ENCODE measurements at places on chromosomes 7 and 10. TPM values are rescaled to one million over a fixed set of nuclear protein-coding genes. Genes with fewer than 3 reads are reported as not detected.

DNA sequence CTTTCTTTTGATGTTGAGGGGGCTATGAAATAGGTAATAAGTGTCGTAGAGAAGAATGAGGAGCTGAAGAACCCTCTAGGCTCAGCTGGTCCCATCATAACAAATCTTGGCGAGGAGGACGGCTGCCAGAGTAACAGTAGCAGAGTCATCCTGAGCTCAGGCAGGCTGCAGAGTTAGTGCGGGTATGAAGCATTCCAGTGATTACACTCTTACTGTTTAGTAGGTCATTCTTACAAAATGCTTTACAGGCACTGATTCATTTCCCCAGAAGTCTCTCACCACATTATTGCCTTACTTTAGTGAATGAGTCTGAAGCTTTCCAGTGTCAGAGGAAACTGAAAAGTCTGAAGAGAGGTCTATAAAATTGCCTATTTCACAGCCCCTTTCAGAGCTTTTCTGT is 43.9 kb upstream of the GPR158 start:
- DNase-seq, result no peak

DNA sequence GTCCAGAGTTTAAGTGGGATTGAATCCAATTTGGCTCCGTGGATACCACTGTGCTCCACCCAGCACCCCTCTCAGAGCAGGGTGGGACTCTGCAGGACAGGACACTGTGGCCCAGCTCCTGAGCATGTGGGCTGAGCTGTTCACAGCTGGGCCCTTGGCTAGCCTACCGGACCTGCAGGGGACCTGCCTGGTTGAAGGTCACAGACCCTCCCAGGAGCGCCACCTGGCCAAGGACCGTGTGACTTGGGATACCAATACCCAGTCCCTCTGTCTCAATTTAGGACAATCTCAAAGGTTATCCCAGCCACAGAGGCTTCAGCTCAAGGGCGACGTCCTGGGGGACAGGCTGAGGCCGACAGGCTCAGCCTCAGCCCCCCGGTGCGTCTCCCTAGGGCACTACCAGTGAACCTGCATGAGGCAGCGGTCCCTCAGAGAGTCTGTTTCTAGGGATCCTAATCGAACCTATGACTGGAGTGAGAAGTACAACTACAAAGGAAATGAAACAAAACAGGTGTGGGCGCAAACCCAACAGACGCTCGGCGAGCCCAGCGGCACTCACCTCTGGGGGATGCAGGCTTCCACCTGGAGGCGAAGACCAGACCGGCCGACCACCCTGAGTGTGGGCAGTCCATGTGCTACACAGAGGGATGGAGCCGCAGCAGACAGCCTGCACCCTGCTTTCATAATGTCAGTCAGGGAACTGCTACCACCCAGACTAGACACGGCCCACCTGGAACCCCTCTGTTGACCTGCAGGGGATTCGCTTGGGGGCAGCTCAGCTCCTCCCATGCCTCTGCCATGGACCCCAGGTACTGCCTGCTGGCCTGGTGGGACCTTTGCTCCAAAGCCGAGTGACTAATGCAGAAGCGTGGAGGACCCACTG is 103.7 kb downstream of the PAXIP1 start:
- no peak for DNase-seq

DNA sequence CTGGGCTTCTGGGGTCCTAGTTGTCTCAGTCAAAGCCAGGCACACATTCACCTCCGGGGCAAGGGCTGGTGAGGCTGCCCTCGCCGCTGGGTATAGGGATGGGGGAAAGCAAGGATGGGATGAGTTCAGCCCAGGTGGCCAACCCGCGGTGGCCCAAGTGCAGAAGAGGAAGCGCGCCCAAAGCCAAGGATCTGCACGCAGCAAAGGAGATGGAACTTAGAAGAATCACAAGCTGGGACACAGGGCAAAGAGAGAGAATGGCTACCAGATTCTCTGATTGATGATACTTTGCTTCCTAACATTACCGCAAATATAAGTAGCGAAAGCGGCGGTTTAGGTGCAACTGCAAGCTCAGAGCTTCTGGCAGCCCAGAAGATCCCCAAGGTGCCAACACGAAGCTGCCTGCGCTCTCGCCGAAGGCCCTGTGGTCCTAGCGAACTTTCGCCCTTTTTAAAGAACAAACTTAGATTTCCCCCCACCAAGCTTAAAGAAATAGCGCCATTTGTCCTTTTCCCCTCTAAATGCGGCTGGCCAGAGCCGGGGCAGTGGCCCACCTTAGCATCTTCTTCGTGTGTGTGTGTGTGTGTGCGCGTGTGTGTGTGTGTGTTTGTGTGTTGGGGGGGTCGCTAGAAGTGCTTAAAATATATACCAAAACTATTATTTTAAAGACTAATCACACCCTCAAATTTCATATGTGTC is 927 bp upstream of the MKX start:
- no peak for DNase-seq

The SLC39A12 gene
- not detected for polyA plus RNA-seq

- DNase-seq, result no peak
Observed at GRCh38 chr10:6513476-6513875, 66.6 kb downstream of the PRKCQ start.

GRCh38 chr7:13822678-13823077 is 166.8 kb downstream of the ETV1 start:
- no peak for DNase-seq

DNA sequence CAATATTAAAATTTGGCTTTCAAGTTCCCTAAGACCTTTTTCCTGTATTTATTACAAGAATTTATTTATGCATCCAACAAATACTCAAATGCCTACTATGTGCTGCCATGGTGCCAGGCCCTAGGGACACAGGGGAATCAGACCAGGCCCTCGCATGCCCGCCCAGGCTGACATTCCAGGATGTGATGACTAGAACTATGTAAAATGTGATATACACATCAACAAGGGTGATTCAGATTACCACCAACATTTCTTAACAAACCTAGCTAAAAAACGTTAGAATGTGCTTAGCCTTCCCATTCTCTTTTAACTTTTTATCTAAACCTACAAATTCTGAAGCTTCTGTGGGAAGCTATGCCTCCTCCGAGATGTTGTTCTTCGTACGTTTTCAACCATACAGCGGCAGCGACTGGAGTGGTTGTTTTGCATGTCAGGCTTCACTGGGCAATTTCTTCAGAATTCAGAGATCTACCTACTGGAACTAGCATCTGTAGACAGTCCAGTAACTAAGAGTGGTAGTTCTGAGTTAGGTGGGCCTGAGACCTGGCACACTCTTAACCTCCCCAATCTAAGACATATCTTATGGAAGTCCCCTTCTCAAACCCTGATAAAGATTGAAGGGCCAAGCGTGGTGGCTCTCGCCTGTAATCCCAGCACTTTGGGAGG is 22.1 kb downstream of the GNA12 start:
- no peak for DNase-seq

DNA sequence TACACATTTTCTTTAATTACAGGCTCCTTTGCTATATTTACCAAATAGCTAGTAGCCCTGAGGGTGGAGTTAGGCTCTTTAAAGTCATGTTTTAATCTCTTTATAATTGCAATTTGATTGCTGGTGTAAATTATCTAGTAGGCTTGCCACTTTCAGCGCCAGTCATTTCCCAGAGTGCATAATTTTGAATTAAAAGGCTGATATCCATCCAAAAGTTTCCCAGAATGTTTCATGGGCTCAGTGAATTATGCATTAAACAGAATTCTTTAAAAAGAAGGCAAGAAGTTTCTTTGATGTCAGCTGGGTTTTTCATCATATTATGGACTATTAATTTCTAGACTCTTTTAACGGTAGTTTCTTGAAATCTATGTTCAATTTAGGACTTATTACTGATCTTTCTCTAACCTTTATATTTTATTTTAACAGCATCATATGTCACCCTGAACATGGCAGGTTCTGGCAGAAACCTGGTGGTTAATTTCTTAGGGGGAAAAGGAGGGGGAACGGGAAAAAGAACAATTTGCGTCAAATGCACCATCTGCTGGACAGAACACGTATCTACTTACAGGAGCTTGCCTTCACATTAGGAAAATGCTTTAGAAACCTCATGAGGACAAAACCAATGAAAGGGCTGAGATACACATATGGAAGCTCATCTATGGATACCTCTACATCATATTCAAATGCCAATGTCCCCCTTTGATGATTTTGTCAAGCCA is 171.1 kb downstream of the GRM3 start:
- DNase-seq, result peak; percentile 1

DNA sequence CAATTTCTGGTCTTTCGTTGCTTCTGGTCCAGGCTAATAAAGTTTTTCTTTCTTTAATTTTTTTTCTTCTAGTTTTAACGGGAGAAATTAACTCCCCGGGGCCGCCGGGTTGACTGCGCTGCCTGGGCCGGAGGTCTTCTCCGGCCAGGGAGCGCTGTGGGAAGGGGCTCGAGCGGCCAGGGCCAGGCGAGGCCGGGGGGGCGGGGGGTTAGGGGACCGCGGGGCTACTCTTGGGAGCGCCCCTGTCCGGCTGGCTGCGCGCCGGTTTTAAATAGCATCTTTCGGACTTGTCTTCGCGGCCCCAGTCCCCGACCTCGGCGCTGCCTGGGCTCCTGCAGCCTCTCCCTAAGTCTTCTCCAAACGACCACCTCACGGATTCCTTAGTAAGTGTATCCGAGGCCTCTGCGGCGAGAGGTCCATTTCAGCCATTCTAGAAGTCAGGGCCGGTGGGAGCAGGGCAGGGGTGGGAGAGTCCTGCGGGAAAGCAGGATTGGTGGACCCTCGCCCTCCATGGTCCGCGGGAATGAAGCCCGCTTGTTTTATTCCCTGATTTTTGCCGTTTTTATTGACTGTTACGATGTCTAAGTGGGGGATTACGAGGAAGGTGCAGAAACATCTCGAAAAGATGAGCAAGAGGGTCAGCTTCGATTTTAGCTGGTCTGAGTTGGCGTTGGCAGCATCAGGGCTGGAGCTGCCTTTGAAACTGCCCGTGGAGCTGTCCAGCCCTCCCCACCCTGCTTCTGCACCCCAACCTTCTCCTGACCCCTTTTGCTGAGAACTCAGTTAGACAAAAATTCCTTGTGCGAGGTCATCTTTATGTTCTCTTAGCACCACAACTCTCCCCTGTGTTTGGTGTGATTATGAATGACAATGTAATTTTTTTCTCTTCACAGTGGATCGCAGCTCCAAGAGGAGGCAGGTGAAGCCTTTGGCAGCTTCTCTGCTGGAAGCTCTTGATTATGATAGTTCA is 555 bp downstream of the PHF14 start:
- DNase-seq, result peak; percentile 4

DNA sequence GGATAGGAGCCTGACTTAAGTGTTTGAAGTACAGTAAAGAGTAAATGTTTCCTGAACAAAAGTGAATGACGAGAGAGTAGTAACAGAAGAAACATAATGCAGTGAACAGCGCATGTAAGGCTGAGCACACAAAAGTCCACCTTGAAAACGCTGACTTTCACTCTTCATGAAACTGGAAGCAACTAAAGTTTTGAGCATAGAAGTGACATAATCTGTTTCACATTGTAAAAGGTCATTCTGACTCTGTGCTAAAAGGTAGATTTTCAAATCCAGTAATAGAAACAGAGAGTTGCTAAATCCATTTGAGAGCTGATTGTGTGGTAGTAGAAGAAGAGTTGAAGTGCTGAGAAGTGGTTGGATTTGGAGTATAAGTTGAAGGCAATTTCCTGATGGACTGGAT is 1037.0 kb downstream of the CNTNAP2 start:
- no peak for DNase-seq

DNA sequence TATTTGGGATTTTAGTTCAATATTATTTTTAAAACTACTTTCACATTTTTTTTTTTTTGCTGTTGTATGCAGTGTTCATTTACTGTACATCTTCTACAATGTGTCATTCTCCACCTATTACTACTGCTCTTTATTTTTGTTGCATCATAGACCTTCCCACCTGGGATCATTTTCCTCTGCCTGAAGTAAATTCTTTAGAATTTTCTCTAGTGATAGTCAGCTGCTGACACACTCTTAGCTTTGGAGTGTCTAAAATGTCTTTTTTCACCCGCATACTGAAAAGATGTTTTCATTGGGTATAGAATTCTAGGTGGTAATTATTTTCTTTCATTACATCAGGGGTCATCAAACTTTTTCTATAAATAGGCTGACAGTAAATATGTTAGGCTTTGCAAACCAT is 30.5 kb downstream of the CFAP43 start:
- DNase-seq, result no peak

Data from forelimb muscle (tissue), 1 donor.